ENCODE measurements at places on chromosomes 5 and 9. TPM values are rescaled to one million over a fixed set of nuclear protein-coding genes. Genes with fewer than 3 reads are reported as not detected.

The ANKRD31 gene
- total RNA-seq: under 0.01 TPM

The LARP1 gene
- 173 TPM for total RNA-seq

The ARID3C gene
- total RNA-seq: under 0.01 TPM

The GFPT2 gene
- 147 TPM for total RNA-seq

The PCDHGA6 gene
- total RNA-seq: 2.2 TPM

The TNFSF8 gene
- total RNA-seq: not detected

The DDX4 gene
- total RNA-seq: not detected

The ADAMTS2 gene
- total RNA-seq: 39.7 TPM

The TRPM3 gene
- 16.2 TPM for total RNA-seq

The MAST4 gene
- total RNA-seq: 4.8 TPM
